Esophagus mucosa (tissue), 1 donor: ENCODE measurements at places on chromosomes 2 and 18. TPM values are rescaled to one million over a fixed set of nuclear protein-coding genes. Genes with fewer than 3 reads are reported as not detected.

- no peak for ATAC-seq
Measured at GRCh38 chr18:77271576-77272481, 22.2 kb downstream of the GALR1 start.

GRCh38 chr2:238515377-238515776 is 88.7 kb downstream of the ASB1 start:
- ATAC-seq: no peak

GRCh38 chr2:183063083-183063482 is 15.5 kb upstream of the DUSP19 start:
- no peak for ATAC-seq

DNA sequence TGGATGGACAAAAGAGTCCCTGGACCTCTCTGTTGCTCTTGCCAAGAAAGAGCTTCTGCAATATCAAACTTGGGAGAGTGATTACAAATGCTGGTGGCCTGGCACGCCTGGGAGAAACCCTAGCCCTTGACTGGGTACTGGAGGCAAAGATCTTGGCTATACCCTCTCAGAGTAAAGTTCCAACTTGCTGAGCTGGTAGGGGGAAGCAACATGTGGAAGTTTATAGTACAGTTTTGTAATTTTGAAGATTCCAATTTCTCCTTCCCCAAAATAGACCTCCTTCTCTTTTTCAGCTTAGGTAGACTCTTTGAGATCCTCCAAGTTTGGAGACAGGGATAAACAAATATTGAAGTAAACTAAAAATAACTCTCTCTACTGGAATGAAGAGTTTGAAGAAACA is 645.3 kb downstream of the NR4A2 start:
- no peak for ATAC-seq

TM4SF20 gene
- not detected for total RNA-seq

DNA sequence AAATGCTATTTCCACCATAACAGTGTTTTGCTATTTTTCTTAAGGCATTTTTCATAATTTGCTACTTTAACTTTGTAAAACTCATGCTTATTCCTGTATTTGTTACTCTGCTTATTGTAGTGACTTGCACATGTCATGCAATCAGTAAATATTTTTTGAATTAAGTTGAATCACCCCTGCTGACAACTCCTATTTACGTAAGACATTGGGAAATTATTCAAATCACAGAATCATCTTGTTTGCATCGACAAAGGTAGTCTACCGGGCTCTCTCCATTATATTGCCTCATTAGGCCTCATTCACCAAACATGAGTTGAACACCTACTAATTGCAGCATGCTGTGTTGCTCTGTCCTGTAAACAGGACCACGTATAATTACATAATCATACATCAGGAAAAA is 478.5 kb upstream of the ZEB2 start:
- ATAC-seq: no peak

MROH2A gene
- total RNA-seq: 0.52 TPM

DNA sequence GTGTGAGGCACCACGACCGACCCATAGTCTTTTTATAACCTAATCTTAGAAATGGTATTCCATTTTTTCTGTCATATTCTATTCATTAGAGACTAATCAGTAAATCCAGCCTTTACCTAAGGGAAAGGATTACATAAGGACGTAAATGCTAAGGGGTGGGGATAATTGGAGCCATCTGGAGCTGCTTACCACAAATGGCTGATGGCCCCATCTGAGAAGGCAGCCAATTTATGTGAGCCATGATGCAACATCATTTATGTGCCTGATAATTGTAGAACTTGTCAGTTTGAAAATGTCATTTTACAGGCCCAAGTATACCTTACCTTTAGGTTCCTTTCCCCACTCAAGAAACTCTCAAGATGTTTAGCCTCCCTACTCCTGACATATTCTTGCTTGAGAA is 44.0 kb downstream of the ARHGEF33 start:
- ATAC-seq: no peak

DNA sequence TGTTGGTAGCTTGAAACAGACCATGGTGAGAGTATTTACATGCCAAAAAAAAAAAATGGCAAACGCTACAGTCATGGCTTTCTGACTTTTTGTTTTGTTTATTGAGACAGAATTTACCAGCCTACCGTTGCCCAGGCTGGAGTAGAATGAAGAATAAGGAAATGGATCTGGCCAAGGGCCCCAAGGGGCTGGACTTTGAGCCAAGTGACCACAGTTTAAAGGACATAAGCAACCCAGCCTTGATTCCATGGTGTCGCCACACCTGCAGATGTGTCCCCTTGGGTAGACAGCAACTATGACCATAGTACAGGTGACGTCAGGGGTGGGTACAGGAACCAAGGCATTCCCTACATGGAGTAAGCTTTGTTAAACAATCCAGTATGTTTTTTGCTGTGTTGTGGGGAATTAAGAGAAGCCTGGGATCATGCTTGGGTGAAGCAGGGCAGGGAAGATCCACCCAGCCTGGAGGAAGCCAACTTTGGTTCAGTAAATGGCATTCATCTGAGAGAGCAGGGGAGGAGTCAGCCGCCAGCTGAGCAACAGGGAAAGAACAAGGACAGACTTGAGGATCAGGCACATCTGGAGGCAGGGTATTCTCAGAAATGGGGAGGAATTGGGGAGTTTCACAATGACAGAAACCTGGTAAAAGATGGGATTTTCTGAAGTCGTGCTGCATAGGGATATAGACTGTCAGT is 110.3 kb upstream of the SH3BP4 start:
- no peak for ATAC-seq

- ATAC-seq: no peak
Measured at GRCh38 chr2:192190474-192190873, 4.3 kb downstream of the TMEFF2 start.

GRCh38 chr2:227862227-227862740 is 9.1 kb upstream of the DAW1 start:
- ATAC-seq: no peak

DNA sequence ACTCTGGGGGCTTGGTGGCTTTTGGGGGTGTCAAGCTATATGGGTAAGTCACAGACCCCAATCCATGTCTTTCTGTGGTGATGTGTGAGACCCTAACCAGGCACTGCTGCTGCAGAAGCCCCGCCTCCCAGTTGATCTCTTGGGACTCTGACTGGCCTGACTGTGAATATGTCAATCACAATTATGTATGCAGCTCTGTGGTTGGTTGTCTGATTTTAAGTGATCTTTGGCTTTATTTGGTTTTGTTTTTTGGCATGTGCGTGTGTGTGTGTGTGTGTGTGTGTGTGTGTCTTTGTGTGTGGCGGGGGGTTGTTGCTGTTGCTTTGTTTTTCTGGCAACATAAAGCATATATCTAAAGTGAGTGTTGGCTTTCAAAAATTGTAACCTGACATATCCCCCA is 78.5 kb upstream of the GLS start:
- no peak for ATAC-seq

HOXD9 gene
- 1.1 TPM for total RNA-seq

DNA sequence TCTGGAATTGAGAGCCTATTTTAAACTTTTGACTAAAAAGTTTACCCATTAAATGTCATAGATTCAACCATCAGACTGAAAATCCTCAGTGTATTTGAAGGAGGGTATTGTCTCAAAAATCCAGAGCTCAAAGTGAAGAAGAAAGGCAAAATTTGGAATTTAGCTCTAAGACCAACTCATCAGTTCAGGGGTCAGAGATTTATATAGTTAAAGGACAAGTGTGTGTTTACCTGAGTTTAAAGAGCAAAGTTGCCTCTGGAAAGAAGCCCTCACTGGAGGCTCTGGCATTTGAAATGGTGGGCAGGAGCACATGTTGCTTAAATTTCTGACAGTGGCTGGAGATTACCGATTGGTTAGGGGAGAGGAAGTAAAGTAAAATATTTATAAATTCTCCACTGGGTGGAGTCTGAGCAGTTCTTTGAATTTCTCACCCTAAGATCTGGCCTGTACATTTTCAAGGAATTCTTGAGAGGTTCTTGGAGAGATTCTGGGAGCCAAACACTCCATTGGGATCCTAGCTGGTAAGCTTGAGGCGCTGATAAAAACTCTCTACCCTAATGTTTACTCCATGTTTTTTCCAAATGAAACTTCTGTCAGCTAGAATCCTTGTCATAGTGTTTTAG is at the start of gene KYNU:
Gene KYNU (plus strand): TSS at position 449 of the 623 bp plus-strand sequence. CDS start 7,704 bp downstream, outside the sequence.
- ATAC-seq: peak; percentile 62

HOXD8 gene
- total RNA-seq: 0.88 TPM

CXCR1 gene
- 0.72 TPM for total RNA-seq

- no peak for ATAC-seq
Measured at GRCh38 chr2:86480105-86480504, 38.9 kb downstream of the KDM3A start.

DNA sequence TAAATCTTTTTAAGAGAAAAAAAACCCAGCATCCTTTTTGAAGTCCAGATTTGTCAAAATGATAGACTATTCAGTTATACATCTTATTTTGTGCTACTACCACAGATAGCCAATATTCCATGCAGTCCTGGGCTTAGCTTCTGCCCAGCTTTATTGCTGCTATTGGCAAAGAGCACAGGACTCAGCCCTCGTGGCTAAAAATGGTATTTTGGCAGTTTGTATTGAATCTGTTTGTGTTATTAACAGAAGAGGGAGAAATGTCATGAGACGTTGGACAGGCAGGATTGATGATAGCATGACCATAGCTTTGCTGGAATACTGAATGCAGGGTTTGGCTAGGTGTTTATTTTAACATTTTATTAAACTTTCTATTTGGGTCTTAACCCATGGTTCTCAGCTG is 19.4 kb downstream of the ELAC1 start:
- no peak for ATAC-seq

KHK gene
- 3.5 TPM for total RNA-seq

DNA sequence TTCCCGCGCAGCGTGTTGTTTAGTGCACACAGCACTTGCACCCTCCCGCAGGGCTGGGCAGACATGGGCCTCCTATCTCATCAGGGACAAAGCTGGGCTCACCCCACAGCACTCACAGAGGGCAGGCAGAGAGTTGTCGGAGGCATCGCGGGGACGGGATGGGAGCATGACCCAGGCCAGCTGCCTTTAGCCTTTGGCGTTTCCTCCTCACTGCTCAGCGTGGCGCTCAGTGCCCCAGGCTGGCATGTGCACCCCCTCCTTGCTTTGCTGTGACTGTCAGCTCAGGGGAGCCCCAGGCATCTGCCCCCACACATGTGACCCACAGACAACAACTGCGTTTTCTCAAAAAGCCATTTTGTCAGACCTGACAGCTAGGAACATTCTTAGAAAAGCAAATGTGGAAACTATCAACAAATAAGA is 101.1 kb downstream of the RNF144A start:
- ATAC-seq: no peak

CRYBA2 gene
- total RNA-seq: not detected

- ATAC-seq: peak; percentile 51
Measured at GRCh38 chr2:46073540-46074046, 223.6 kb upstream of the EPAS1 start.

TMEM169 gene
- 0.04 TPM for total RNA-seq

GRCh38 chr2:111622859-111623258 is 261.1 kb downstream of the ANAPC1 start:
- ATAC-seq: no peak

DLX1 gene
- not detected for total RNA-seq

ST8SIA5 gene
- total RNA-seq: not detected

GALNT13 gene
- total RNA-seq: 0.04 TPM

IL1F10 gene
- not detected for total RNA-seq

GRCh38 chr2:111617299-111618225 is 266.4 kb downstream of the ANAPC1 start:
- ATAC-seq: peak; percentile 16

SLC4A5 gene
- total RNA-seq: 0.56 TPM

DNA sequence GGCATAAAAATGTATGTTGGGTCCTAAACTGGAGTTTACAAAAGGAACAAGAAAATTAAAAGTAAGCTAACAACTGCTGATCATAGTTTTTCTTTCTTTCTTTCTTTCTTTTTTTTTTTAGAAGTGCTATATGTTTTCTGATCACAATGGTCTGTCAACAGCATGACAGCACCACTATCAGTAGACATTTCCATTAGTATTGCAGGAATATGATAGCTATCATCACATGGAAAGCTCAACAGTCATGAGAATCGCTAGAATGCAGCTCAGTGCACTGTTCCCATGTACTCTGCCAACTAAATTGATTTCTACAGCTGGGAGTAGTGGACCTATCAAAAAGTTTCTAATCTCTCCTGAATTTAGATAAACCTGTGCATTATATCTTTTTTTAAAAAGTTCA is 950.3 kb upstream of the ACVR2A start:
- no peak for ATAC-seq
